GM12864 (cell line): ENCODE measurements at places on chromosomes 11 and 22.

- no peak for DNase-seq
These were observed 36.8 kb downstream of the MYH9 start for GRCh38 chr22:36350751-36351594.

- DNase-seq = no peak
These were observed 35.2 kb downstream of the APOL5 start for GRCh38 chr22:35752863-35753189.

- no peak for DNase-seq
These were observed 324.2 kb downstream of the TMEM135 start for GRCh38 chr11:87361891-87362290.

DNA sequence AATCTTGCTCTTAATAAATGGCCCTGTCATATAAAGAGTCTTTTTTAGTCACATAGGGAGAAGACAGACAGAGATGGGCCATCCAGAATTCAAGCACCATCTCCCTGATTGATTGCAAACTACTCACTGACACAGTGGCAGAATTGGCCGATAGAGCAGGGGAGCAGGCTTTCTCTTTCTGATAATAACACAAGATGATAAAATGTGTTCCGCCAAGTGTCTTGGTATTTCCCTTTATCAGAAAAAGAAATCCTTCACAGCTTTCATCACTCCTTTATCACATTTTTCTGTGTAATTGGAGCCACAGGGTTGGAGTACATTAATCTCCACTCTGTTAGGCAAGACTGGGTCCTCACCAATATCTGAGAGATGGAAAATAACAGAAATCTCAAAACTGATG, 406.0 kb downstream of the TMEM135 start:
- no peak for DNase-seq

GRCh38 chr11:96188243-96189006, 154.6 kb downstream of the MAML2 start:
- no peak for DNase-seq

DNA sequence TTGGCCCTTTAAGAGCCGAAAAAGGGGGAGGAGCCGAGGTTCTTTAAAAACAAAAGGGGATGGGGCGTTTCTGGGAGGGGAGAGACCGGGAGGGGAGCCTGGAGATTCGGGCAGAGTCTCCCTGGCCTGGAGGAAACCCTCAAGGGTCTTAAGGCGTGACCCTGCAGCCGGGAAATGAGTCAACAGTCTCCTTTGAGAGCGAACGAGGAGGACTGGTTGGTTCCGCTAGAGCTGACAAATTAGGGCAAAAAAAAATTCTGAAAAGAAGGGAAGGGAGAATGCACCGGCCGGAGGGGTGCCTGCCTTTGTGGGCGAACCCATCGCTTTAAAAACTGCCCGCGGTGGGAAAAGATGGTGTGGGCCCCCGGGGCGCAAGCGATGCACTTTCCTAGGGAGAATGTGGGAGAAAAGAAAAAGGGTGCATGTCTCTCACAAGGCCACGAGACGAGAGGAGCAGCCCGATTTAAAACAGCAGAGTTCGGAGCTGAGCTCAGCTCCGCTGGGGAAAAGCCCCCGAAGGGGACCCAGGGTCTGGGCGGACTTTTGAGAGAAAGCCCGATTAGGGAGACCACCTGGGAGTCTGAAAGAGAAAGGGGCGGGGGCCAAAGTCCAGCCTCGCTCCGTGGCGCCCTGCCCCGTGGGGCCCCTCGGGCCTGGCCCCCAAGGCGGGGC, 874 bp downstream of the ZFTA start:
- DNase-seq = no peak

GRCh38 chr22:24996420-24996952, 44.0 kb downstream of the KIAA1671 start:
- DNase-seq = no peak

GRCh38 chr11:8258784-8259183, 4.9 kb downstream of the LMO1 start:
- no peak for DNase-seq
